ENCODE measurements at places on chromosomes 7 and 10.

GRCh38 chr10:10891124-10892082 lies 126.3 kb upstream of the CELF2 start:
- DNase-seq, result no peak

GRCh38 chr10:31035266-31035798 lies 3.7 kb upstream of the ZNF438 start:
- DNase-seq, result no peak

DNA sequence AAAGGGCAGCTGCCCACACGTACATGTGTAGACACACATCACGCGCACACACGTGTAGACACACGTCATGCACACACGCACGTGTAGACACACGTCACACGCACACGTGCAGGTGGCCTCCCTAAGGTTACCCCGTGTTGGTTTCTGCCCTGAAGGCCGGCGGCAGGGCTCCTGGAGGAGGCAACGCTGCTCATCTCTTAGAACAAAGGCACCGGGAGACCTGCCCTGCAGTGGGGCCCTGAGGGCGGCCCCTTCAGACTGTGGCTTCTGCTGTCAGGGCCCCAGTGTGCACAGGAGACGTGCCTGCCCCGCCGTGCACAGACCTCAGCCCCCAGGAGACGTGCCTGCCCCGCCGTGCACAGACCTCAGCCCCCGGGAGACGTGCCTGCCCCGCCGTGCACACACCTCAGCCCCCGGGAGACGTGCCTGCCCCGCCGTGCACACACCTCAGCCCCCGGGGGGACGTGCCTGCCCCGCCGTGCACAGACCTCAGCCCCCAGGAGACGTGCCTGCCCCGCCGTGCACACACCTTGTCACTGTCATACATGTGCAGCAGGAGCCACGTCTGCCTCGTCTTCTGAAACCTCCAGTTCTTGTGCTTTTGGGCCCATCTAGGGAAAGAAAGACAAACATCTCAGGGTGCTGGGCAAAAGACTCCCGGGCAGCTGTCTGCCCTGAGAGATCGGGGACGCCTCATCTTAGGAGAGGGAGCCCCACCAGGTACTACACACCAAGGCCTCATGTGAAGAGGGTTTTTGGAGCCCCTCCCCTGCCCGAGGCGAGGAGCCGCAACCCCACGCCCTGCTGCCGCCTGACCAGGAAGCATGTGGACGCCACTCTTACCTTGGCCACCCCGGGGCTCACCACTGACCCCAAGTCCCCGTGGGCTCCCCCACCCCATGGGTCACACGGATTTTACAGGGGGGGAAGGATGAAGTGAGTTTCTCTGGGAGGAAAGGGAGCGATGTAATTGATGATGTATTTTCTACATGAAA lies 17.3 kb downstream of the CYP2W1 start:
- no peak for DNase-seq

- DNase-seq, result no peak
Measured at GRCh38 chr10:13039761-13040160, 38.2 kb upstream of the CCDC3 start.

DNA sequence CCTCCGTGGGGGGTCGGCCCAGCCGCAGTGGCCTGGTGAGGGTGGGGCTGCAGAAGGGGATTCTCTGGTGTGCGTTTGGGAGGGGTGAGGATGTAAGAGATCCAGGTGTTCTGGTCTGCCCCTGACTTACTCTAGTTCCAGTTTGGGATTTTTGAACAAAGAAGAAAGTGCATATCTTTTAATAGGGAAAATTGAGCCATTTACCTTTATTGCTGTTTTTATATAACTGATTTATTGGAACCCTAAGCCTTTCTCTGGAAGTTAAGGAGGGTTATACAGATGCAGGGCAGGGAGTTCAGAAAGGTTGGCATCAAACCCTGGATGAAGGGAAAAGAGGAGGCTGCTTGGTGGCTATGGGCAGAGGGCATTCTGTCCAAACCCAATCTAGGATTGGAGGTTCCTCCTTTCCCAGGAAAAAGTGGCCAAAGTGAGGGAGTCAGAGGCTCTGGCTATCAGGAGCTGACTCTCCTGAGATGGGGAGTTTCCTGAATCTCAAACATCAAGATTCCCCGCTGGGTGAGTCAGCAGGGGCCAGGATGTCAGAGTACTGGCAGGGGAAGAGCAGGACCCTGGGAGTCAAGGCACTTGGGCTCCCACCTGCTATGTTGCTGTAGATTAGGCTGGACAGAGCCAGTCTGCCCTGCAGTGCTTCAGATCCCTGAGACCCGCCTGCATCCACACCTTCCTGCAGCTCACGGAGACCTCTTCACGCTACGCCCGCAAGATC lies 67.5 kb downstream of the CLIP2 start:
- no peak for DNase-seq

DNA sequence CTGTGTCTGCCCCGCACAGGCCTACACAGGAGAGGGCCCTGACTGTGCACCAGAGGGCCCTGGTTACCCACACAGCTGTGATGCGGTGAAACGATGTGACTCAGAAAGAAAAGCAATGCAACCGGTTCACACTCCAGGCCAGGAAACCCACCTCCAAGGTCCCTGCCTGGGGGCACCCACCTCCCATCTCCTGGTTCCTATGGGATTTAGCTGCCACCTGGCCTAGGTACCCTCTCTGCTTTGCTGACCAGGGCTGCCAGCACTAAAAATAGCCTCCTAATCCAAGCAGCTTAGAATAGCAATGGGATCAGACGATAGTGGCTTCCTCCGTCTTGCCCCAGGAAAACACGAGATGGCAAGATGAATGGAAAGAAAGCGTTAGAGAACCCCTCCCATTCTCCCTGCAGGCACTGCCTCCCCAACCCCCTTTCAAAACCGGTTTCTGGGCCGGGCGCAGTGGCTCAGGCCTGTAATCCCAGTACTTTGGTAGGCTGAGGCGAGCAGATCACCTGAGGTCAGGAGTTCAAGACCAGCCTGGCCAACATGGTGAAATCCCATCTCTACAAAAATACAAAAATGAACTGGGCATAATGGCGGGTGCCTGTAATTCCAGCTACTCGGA lies 12.4 kb downstream of the RBP3 start:
- no peak for DNase-seq

DNA sequence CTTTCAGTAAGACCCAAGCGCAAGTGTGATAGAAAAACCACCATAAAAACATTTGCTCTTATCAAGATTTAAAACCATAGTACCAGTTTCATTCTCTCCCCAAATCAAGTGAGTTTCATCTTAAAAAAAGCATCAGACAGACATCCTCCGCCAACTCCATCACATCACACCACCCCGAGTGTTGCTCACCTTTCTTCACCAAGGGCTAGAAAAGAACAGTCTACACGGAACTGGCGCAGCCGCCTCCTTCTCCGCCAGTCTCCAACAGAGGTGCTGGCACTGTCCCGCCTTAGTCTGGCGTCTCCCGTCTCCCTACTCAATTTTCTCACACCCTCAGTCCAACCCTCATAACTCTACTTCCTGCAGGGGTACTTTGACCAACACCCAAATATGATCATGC lies 46.9 kb upstream of the WIPI2 start:
- DNase-seq, result no peak

- peak; percentile 30 for DNase-seq
Measured at GRCh38 chr10:132546567-132547420, 9.2 kb downstream of the INPP5A start.

GRCh38 chr10:114458955-114459354 lies 54.7 kb upstream of the AFAP1L2 start:
- no peak for DNase-seq

All from NCI-H187 (cell line).